ENCODE measurements at places on chromosomes 6 and 20.

DNA sequence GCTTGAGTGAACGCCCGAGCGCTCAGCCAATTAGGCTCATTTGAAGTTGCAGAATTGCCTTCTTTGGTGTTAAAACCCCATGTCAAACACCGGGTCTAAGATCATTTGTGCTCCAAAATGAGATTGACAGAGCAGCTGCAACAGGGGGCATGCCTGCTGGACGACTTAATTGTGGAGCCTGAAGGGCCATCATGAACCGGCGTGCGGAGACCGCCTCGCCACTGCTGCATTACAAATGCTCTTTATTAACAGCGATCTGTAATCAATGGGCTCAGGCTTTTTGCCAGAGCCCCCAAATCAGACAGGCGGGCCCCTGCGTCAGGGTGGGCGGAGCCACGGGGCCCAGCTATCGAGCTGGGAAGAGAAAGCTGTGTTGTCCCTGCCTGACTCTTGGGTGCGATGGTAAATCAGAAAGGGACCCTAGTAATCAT lies 183.2 kb downstream of the SIM1 start:
- no peak for DNase-seq

DNA sequence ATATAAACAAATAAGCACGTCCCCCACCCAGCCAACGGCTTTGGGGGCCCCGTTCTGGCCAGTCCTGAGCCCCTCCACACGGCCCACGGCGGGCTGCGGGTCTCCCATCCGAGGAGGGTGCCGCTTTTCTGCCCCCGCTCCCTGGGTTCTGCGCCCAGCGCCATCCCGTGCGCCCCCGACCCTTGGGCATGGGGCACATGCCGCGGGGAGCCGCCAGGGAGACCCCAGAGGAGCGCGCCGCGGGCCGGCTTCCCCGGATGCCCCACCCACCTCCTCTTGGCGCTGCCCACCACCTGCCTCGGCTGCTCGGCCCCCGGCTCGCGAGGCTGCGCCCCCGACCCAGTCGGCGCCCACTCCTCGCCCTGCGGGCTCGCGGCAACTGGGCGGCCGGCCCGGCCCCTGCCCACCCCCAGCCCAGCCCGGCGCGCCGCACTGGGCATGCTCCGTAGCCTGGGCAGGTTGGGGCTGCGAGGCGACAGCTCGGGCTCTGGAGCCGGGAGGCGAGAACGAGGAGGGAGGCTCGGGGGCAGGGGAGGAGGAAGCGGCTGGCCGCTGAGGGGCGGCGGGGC lies 570 bp upstream of the PLCB4 start:
- DNase-seq: no peak

GRCh38 chr6:25942561-25943147 lies 12.2 kb upstream of the SLC17A2 start:
- DNase-seq: no peak

DNA sequence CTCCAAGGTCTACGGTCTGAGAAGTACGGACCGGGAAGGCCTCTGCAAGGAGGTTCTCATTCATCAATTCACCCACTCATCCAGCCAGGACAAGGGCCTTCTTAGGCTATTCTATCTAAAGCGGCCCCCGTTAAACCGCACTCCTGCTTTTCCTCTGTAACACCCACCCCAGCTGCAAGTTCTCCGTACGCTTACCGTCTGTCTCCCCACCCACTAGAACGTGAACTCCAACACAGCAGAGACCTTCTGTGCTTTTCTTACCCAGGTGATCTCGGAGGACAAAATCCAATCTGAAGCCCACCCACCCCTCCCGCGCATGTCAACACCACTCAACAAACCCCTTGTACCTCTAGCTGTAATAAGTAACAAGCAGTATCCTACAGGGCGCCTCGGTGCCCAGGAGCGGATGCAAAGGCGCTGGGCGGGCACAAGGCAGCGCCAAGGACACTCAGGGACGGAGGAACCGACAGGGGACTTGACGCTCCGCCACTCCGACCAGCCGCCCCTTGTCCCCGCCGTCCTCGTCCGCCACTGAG lies 351 bp downstream of the AURKA start:
- no peak for DNase-seq

GRCh38 chr6:119523556-119523955 lies 174.0 kb upstream of the MAN1A1 start:
- no peak for DNase-seq

- no peak for DNase-seq
Measured at GRCh38 chr6:16619777-16620176, 141.5 kb downstream of the ATXN1 start.

- no peak for DNase-seq
Measured at GRCh38 chr20:51461306-51461705, 81.2 kb downstream of the NFATC2 start.

DNA sequence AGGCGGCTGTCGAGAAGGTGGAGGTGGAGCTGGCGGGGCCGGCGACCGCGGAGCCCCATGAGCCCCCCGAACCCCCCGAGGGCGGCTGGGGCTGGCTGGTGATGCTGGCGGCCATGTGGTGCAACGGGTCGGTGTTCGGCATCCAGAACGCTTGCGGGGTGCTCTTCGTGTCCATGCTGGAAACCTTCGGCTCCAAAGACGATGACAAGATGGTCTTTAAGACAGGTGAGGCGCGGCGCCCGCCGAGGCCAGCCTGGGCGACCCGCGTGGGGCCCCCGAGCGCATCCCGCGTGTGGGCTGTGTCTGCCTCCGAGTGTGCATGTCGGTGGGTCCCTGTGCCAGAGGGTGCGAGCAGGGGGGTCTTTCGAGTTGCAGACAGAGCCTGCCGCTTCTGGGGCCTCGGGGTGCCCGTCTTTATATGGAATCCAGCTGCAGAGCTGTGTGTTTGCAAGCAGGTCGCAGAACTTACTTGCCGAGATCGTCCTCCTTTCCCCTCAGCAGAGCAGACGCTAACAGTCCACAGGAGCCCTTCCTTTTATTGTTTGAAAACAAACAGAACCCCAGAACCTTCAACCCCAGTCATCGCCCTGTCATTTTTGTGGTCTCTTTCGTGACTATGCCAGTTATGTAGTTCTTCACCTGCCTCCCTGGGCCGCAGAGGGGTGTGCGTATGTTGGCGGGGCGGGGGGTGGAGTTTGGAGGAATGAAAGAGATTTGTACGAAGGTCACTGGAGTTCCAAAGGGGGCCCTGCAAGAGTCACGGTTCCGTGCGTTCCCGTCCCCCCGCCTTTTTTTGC lies 766 bp downstream of the SLC16A10 start:
- DNase-seq: no peak

DNA sequence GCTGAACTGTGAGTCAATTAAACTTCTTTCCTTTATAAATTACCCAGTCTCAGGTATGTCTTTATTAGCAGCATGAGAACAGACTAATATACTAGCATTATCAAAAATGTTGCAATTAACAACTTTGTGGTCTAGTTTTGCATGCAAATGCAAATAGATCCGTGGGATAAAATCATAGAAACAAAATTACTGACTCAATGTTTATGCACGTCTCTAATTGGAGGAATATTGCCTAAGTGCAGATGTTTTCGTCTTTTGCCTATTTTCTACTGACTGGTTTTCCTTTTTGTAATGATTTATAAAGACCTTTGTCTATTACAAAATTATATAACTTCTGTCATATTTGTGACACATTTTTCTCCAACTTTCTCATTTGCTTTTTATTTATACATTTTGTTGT lies 51.9 kb downstream of the SYNE1 start:
- no peak for DNase-seq
